Suppressor macrophage treated with lipopolysaccharide for 1 hour (primary cell): ENCODE measurements at places on chromosomes 7 and 10.

DNA sequence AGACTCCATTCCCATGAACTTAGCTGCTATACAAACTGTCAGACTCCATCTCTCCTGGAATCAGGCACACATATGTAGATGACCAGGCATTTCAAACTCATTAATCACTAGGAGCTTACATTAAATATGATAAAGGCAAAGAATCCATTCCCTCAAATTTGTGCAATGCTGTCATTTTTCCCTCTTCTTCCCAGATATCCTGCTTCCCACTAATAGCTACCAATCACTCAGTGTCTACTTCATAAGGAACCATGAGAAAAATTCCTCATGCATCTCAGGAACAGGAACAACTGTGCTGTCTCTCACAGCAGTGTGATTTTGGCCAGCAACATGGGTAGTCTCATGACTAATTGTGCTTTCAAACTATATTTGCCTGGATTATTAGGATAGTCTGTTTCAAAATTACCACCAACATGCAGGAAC is 133.9 kb downstream of the DKK1 start:
- DNase-seq = no peak

DNA sequence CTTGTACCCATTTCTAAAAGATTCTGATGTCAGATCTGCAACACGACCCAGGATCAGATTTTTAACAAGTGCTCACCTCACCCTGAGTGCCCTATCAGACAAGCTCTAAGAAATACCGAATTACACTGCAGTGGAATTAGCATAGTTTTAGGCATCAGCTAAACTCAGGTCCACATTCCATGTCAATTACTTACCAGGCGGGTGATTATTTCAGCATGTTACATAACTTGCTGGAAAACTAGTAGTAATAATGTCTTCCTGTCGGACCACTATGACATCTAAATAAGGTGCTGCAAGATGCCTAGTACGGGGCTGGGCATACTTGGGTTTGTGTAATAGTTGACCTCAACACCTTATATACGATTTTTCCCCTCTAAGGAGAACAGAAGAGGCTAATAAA is 21.0 kb downstream of the TRIL start:
- DNase-seq = no peak

GRCh38 chr10:86187499-86188239 is 178.9 kb downstream of the GRID1 start:
- DNase-seq = no peak

DNA sequence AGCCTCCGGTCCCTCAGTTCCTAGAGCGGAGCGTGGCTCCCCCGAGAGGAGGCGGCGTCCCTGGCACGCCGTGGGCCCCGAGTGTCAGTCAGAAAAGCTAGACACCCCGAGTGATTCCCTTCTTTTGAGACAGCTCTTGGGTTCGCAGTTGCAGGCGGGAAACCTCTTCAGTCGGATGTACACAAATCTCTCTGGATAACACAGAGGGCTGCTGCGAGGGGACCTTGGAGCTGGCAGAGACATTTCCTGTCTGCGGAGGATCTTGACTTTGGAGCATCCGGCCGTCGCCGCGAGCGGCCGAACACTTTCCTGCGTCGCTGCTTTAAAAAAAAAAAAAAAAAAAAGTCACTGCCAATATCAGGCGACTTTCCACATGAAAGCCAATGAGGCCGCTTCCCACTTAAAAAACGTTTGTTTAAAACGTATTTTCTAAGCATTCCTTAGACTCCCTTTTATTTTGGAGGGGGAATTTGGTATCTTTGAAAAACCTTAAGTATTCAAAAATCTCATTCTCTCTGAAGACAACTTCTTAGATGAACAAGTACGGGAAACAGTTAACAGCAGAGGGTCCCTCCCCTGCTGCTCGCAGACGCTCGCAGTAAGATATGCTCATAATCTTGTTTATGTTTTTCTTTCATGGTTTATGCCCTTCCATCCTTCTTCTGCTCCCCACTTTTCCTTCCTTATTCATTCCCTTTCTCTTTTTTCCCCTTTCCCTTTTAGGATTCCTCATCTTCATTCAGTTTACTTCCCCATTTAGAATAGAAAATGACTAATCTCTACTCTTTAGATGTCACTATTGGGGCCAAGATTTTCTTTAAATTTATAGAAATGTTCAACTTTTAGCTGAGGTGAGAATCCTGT is 10.0 kb downstream of the HHEX start:
- peak; percentile 69 for DNase-seq

DNA sequence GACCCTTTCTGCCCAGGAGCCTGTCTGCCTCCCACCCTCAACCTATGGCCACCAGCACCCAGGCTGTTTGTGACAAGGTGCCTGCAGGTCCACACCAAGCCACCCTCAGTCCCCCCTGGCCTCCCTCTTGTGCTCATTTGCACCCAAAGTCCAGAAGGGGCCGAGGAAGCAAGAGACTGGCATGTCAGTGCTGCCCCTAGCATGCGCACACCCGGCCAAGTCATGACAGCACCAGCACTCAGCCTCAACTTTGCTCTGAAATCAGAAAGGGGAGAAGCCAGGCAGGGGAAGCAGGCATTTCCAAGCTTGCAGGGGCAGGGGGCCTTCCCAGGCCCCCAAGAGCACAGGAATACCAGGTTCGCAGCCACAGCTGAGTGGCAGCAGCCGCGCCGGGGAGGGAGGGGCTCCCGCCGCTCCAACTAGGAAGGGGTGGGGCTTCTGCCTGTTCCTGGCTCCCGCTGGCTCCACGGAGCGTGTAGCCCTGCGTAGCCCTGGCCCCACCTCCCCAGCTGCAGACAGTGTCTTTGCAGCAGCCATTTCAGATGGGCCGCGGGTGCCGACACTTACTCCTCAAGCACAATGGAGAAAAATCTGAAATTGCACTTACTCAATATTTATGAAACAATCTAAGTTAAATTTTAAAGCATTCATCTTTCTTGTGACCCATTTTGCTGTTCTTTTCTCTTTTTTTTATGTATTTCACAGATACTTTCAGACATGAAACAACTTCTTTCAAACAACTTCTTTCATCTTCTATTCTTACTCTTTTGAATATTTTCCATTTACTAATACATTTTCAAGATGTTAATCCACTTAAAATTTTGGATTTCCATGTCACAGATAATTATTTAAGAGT is 54.9 kb upstream of the ABCB5 start:
- no peak for DNase-seq

GRCh38 chr10:69451784-69452251 is 553 bp downstream of the TSPAN15 start:
- no peak for DNase-seq

DNA sequence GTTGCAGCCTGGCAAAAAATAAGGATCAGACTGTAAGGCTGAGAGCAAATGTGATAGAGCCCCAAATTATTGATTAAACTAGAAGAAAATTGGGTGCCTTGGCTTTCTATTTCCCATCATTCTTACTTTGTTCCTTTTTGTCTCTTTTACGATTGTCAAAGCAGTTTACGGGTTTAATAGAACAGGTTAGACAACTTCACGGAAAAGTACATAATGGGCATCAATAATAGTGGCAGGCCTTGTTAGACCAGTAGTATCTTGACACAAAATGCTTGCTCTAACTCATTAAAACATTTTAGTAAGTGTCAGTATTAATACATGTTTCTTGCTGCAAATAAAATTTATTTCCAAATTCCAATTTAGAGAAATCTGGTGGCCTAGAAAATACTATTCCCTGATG is 14.5 kb upstream of the GGCT start:
- DNase-seq = no peak

GRCh38 chr7:156975620-156976019 is 26.1 kb downstream of the NOM1 start:
- no peak for DNase-seq

DNA sequence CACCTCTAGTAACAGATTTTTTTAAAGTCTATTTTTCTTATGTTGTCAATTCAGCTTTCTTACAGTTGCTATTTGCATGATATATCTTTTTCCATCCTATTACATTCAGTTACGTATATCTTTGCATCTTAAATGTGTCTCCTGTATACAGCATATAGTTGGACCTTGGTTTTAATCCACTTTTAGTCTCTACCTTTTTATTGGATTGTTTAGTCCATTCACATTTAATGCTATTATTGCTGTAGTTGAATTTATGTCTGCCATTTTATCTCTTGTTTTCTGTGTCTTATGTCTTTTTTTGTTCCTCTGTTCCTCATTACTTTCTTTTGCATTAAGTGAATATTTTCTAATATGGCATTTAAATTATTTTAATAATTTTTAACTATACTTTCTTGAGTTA is 100.6 kb downstream of the EEPD1 start:
- no peak for DNase-seq

- no peak for DNase-seq
Measured at GRCh38 chr10:52129410-52130178, 184.5 kb upstream of the DKK1 start.

DNA sequence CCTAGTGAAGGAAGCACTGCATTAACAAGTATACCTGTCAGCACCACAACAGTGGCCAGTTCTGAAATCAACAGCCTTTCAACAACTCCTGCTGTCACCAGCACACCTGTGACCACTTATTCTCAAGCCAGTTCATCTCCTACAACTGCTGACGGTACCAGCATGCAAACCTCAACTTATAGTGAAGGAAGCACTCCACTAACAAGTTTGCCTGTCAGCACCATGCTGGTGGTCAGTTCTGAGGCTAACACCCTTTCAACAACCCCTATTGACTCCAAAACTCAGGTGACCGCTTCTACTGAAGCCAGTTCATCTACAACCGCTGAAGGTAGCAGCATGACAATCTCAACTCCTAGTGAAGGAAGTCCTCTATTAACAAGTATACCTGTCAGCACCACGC is 16.1 kb downstream of the MUC17 start:
- DNase-seq = no peak

- DNase-seq = peak; percentile 1
Measured at GRCh38 chr7:141477865-141478264, 73.3 kb upstream of the AGK start.

DNA sequence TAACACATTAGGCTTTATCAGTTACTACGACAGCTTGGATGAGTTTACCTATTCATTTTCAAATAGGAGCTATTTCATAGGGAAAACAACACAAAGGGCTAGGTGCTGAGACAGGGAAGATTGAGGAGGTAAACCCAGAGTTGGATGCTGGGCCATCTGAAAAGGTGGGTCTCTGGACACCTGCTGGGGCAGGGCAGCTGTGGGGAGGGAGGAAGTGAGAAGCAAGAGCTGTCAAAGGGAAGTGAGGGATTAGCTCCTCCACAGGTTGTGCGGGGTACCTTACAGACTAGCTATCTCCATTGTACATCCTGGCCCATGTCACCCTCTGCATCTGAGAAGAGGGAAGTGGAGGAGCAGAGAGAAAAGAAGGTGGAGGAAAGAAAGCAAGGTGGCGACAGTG is 48.9 kb downstream of the BLNK start:
- DNase-seq = no peak

DNA sequence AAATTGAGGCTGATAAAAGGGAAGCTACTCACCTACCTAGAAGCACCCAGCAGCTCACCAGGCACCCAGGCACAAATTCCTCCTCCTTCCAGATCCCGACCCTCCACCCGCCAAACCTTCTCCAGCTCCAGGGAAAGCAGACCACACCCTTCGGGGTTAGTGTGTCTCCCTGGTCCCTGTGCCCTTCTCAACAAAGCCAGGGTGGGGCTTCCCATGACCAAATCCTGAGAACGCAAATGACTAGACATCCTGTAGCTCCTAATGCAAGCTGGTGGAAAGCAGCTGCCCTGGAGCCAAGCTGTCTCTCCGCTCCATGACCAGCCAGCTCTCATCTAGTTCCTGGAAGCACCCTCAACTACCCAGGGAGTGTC is 4.4 kb downstream of the TBX20 start:
- DNase-seq = no peak

DNA sequence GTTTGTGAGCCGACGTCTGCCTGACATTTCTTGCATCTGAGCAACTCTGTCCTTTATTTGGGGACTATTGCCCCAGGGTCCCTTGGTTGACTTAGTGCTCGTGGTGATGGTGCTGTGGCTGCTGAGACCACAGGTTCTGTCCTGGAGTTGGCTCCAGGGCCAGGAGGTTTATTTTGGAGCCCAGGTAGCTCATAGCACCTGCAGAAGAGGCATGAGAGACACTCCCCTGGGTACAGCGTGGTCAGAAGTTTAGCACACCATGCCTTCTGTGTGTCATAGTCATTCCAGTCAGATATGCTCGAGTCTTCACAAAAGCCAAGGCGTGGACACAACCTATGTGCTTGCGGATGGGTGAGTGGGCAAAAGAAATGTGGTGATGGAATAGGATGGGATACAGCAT is 496.9 kb downstream of the TCERG1L start:
- no peak for DNase-seq

- DNase-seq = peak; percentile 50
Measured at GRCh38 chr7:142668495-142668894, 80.8 kb upstream of the PRSS1 start.

DNA sequence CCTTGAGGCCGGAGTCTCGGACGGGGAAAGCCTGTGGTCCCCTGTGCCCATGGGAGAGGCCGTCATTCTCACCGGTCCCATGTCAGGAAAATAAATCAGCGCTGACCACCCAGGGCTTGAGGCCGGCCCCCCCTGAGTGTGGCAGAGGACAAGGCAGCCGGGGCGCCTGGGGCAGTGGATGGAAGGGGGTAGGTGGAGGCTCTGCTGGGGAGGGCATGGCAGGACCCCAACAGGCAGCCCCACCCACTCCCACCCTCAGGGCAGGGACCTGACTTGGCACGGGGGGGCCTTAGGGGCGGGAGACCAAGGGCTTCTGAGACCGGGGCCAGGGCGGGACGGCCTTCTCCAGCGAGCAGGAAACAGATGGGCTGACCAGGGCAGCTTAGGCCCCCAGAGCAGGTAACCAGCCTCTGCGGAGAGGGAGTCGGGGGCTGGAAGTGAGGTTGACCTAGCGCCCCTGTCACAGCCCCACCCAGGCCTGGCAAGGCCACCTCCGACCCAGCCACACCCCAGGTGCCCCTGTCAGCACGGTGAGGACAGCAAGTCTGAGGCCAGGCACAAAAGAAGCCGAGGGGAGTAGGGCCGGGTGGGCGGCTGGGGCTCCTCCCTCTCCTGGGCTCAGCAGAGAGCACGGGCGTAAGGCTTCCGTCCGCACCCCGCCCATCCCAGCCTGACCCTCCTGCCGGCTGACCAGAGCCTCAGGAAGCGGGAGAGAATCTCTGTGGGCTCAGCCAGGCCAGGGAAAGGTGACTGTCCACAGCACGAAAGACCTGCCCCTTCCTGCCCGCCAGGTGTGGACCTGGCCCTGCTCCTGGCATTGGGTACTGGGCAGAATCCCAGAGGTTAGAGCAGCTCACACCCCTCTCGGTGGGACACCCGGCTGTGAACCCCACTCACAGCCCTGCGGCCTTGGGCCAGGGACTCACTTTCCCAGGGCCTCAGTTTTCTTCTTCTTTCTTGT is 87.4 kb downstream of the FOXL3 start:
- no peak for DNase-seq

DNA sequence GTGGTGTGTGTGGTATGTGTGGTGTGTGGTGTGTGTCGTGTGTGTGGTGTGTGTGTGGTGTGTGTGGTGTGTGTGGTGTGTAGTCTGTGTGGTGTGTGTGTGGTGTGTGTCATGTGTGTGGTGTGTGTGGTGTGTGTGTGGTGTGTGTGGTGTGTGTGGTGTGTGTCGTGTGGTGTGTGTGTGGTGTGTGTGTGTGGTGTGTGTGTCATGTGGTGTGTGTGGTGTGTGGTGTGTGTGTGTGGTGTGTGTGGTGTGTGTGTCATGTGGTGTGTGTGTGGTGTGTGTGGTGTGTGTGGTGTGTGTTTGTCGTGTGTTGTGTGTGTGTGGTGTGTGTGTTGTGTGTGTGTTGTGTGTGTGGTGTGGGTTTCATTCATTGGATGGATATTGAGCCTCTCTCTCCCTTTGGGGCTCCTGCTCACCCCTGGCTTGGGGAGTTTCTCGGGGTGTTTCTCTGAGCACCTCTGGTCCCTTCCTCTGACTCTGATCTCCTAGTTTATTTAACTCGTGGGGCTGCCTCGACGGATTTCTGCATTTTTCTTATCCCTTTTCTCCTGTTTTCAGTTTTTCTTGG is 145.8 kb downstream of the DNAJB6 start:
- DNase-seq = no peak

- peak; percentile 50 for DNase-seq
Measured at GRCh38 chr10:84256510-84257342, 11.9 kb downstream of the RGR start.
